ENCODE measurements at places on chromosomes 7 and 10.

DNA sequence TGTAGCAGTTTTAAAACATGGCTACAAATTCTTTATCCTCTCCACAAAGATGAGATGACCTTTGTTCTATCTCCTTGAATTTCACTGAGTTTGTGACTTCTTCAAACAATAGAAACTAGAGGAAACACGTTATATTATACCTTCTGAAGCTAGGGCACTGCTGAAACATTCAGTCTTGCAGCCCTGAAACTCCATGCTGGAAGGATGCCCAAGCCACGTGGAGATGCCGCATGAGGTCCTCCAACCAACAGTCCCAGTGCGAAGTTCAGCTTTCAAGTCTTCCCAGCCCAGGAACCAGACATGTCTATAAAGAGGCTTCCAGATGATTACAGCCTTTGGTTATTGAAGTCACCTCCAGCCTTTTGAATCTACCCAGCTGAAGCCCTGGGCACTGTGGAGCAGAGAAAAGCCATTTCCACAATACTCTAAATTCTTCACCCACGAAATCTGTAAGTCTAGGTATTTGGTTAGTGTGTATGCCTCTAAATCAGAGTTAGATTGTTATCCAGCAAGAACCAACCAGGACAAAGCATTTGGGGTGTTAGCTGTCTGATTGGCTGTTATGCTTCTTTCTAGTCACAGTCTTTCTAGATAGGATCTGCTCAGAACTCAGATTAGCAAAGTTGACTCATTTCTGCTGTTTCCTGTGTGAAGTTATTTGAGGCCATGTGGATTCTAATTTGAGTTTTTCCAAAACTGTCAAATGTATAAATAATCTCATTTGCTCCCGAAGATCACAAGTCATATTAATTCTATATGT, 186.5 kb upstream of the TMEM72 start:
- no peak for DNase-seq

- no peak for DNase-seq
Measured at GRCh38 chr7:67901808-67902480, 905.3 kb downstream of the TYW1 start.

- no peak for DNase-seq
Measured at GRCh38 chr10:34102893-34103506, 712.1 kb downstream of the PARD3 start.

DNA sequence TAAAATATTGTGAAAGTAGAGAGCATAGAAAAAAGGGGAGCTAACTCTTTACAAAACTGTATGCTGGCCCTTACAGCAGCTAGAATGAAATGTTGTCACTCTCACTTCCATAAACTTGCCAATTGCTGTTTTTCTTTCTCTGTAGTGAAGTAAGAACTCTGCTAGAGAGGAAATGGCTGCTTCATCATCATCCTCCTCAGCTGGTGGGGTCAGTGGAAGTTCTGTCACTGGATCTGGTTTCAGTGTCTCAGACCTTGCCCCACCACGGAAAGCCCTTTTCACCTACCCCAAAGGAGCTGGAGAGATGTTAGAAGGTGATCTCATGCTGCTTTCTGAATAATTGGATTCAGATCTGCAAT, 7.6 kb upstream of the ASCC1 start:
- DNase-seq = no peak

- no peak for DNase-seq
Measured at GRCh38 chr10:59633063-59633462, 76.6 kb downstream of the SLC16A9 start.

- no peak for DNase-seq
Measured at GRCh38 chr7:141522657-141523342, 28.4 kb upstream of the AGK start.

DNA sequence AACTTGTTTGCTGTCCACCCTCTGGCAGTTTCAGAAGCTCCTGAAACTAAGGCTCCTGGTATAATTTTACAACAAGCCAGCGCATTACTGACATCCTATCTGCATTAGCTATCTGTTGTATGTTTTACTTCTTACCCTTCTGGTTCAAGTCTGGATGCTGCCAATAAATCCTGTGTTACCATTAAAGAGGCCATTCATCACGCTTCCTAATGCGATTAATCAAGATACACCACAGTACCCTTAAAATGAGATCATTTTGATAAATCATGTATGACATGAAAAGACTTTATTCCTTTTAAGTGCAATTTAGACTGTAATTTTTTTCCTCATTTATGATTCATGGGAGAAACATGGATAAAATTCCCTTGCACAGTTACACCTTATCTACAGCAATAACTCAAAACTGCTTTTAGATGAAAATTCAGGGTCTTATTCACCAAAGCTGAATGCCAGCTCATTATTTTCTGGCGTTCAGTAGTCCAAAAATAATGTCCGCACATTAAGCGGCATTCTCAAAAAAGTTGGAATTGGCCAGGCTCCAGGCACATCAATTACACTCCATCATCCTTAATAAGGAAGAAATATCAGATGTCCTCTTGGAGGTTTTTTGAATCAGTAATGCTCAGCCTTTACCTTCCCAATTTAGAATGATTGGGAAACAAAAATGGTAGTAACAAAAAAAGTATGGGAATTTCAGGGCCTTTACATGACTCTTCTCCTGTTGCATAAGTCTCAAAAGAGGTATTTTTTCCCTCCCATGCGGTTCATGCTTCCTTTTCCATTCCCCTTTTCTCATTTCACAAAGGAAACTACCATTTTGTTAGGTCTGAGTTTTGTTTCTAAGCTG, 878.5 kb downstream of the LRMDA start:
- DNase-seq = no peak

- no peak for DNase-seq
Measured at GRCh38 chr7:82348251-82348650, 95.3 kb downstream of the CACNA2D1 start.

DNA sequence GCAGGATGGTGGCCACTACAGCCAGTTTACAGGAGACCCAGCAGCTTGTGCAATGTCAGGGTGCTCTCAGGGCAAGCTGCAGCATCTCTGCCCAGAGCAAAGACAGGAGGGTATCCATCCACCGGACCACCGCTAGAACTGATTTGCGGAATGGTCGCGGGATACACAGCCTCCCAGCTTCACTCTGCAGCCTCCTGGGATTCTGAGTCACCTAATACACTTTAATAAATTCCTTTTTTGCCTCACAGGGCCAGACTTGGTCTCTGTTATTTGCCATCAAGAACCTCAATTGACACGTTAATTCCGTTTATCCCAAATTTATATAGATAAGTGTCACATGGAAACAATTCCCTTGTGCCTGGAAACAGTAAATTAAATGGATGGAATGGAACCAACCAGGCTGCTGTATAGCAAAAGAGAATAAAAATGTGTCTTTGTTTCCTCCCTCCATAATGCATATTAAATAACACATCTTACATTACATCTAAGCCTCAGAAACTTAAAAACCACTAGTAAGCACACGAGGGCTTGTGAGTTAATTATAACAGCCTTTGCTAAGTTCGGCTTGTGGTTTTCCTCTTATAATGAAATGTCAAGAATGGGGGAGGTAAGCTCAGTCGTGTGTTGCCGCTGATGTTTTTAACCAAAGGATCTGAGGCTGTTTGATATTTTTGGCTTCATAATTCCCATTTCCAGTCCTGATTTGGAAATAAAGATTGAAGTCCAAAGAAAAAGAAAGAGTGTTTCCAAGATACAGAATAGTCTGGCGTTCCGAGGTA, 52.1 kb downstream of the ADRB1 start:
- no peak for DNase-seq

GRCh38 chr10:123564631-123565030, 101.5 kb upstream of the GPR26 start:
- DNase-seq = no peak

DNA sequence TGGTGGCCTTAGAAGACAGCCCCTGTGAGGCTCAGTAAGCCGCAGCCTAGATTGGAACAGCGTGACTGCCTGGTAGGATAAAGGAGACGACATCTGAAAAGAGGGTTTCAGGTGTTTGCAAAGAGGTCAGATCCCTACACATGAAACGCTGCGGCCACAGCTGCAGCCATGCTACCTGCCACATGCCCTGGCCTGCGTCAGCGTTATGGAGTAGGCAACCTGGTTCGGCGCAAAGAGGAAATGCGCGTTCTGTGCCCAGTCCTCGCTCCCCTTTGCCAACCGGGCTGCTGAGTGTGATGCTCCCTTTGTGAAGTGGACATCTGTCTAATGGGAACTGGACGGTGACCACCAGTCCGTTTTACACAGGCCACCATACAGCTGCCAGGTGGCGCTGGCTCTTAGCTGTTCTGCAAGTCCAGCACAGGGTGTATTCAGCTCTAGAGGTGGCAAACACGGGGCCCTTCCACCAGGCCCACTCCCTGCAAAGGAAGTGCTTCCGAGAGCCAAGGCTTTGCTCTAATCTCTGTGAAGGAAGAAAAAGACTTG, 160.3 kb downstream of the CELF2 start:
- DNase-seq = no peak

- DNase-seq = no peak
Measured at GRCh38 chr7:66847879-66848790, 72.9 kb upstream of the TMEM248 start.

DNA sequence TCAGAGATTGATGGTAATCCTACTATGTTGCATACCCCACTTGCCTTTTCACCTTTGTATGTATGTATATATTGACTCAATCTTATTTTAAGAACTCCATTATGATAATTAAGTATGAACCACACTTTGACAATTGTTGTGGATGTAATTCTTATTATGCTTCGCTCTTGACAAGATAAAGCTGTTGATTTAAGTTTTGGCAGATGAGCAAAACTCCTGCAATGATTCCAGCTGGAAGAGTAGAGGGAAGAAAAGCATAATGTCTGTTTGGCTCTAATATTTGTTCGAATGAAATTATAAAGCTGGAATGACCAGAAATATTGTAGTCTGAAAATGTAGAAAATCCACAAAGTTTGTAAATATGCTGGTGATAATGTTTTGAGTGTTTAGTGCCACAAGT, 83.8 kb upstream of the AKR1E2 start:
- no peak for DNase-seq

GRCh38 chr10:87722716-87723115, 63.0 kb downstream of the PAPSS2 start:
- DNase-seq = no peak

DNA sequence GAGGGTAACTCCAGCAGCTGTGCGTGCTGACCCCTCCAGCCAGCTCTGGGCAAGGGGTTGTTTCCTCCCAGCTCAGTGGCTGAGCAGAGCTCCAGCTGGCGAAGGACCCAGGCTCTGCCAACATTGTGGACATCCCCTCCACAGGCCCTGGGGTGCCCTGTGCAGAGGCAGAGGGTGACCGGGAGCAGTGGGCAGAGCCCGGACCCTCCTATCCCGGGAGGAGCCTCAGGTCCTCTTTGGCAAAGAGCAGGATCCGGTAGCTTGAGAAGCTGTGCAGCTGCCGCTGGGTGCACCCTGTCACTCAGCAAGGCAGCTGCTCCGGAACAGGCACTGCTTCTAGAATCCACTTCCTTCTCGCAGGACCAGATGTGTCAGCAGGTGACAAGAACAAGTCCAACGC, 175.9 kb downstream of the EBF3 start:
- DNase-seq = no peak

- no peak for DNase-seq
Measured at GRCh38 chr7:158479021-158479663, 108.5 kb downstream of the PTPRN2 start.

GRCh38 chr10:128483216-128483615, 357.0 kb upstream of the MKI67 start:
- no peak for DNase-seq

DNA sequence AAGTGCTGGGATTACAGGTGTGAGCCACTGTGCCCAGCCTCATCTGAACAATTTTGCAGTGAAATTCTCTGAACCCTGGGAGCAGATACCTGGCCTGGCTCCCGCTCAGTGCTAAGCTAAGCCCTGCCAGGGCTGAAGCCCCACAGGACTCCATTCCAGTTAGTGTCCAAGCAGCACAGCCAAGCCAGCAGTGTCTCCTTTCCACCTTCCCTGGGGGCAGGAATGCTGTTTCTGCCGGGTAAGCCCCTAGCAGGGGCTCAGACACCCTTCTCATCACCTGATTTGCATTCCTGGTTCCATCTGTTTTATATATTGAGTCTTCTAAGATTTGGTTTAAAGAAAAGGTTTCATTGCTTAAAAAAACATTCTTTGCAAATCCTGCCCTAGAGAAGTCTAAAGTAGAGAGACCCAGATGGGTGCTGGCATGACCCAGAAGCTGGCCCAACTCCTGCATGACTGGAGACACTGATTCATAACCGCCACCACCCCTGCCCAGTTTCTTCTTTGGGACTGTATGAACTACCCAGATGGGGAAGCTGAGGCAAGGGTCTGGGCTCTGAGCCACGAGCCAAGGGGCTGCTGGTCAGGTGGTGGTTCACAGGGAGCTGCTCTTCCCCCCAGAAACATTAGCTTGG, 14.0 kb downstream of the SLC13A4 start:
- DNase-seq = no peak

DNA sequence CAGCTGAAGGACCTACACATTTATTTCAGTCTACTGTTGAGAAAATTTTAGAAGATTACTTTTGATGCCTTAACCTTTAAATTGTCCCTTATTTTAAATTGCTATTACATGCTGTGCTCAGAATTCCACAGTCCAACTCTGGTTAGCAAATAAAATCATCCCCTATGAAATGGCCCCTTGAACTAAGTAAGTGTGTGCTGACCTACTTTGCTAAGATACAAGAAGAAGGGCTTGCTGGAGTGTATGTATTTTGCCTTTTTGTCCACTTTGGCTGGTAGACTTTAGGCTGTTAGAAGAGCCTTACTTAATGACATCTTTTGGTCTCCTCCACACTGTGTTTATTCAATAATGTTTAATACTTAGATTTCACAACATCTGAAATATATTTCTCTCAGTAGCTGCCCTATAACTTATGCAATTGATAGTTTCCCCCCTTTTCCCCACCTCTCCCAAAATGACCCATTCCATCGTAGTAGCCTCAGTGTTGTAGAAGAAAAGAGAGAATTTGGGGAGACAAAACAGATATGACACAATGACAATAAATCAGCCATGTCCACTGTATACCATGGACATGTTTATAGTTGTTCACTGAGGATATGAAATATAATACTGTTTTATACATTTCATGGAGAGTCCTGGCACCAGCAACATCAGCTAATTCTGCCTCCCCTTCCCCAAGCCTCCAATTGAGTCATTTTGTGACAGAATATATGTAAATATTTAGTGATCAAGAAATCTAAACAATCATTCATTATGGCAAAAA, 107.8 kb upstream of the ASAH2 start:
- no peak for DNase-seq

- DNase-seq = no peak
Measured at GRCh38 chr7:143974459-143974858, 19.8 kb downstream of the OR2F1 start.

DNA sequence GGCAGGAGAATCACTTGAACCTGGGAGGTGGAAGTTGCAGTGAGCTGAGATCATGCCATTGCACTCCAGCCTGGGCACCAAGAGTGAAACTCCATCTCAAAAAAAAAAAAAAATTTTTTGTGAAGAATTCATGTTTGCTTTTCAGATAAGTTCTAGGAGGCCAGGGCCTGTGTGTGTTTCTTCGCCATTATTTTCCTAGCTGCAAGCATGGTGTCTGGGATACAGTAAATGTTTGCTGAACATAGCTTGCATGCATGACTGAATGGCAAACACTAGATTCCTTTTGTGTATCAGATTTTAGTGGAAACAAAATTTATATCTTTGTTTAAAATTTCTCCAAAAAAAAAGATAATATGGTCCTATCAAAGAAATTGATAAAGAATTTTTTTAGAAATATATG, 9.7 kb upstream of the MACC1 start:
- DNase-seq = no peak

- DNase-seq = no peak
Measured at GRCh38 chr10:23037561-23037960, 57.8 kb upstream of the MSRB2 start.

GRCh38 chr10:130340816-130341215, 204.6 kb downstream of the GLRX3 start:
- DNase-seq = no peak

GRCh38 chr7:18590744-18591340, 95.3 kb downstream of the HDAC9 start:
- no peak for DNase-seq

All from activated naive CD8-positive, alpha-beta T cell treated with anti-CD3 and anti-CD28 coated beads, Interleukin-2, amount 50 U/mL, for 16 hours (primary cell).